ENCODE measurements at places on chromosomes 13 and 19.

GRCh38 chr13:40149611-40150274 lies 494.3 kb downstream of the COG6 start:
- peak; percentile 74 for DNase-seq

GRCh38 chr13:90107661-90108060 lies 1239.8 kb upstream of the MIR17HG start:
- DNase-seq, result no peak

DNA sequence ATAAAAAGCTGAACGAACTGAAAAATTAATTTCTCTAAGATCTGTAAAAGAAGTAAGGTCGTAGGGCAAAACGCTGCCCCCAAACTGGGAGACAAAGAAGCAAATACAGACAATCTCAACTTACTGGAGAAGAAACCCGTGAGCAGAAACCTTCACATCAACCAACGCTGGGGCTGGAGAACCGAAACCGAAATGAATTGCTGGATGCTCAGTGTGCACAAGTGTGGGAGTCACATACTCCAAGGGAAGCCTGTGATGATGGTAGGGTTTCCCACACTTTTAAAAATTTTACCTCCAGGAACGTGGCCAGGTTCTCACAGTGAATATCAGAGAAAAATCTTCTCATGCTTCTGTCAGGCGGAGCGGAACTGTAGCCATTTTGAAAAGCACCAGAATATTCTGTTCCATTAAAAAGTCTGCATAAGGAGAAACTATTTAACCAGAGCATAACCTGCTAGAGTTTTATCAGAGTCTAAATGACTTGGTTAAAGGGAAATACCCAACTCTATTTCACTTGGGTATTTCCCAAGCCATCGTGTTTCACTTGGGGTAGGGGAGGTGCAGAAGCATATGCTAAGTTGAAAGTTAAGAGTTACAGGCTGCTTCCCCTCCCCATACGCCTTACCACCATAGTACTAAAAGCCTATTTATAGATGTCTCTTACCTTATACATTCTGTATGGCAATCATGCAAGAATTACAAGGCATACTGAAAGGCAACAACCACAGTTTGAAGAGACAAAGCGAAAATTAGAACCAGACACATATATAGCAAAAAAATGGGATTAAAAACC lies 110.5 kb upstream of the SLITRK1 start:
- DNase-seq, result peak; percentile 64

DNA sequence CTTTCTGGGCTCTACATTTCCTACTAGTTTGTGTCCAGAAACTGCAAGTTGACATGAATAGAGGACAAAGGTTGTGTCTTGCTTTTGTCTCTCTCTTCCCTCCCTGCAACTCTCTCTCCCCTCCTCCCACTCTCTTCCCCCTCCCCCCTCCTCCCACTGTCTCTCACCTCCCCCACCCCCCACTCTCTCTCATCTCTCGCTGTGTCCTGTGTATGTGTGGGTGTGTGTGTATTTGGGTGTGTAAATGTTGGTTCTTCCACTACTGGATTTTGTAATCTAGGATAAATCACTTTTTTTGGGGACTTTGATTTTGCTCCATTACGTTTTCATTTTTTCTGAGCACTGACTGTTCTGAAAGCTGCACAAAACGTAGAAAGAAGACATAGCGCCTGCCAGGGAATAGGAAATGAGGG lies 48.4 kb downstream of the AKAP11 start:
- no peak for DNase-seq

GRCh38 chr19:45306518-45307027 lies 16.1 kb downstream of the CKM start:
- no peak for DNase-seq

All from EL (cell line).